ENCODE measurements at places on chromosomes 12 and 14. TPM values are rescaled to one million over a fixed set of nuclear protein-coding genes. Genes with fewer than 3 reads are reported as not detected.

DNA sequence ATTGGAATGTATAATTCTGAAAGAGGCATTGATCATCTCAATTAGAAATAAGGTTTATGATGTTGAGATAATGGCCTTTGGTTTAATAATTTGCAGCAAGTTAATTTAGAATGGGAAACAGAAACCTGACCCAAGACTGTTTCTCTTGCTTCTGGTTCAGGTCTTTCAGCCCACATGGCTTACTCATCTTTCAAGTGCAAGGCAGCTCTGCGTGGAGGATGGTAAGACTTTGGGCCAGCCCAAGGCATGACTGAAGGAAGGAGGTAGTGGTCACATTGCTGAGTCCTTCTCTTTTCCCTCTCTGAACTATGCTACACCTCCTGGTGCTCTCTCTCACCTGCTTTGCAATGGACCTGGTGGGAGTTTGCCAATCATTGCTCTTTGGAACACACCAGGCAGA is 98.7 kb downstream of the CAND1 start:
- no peaks in the 10 kb centered on the region for H3K36me3 ChIP-seq
- DNase-seq, result no peak
- no peaks in the 10 kb centered on the region for H3K27me3 ChIP-seq
- H3K4me1 ChIP-seq, result no peaks in the 10 kb centered on the region

DNA sequence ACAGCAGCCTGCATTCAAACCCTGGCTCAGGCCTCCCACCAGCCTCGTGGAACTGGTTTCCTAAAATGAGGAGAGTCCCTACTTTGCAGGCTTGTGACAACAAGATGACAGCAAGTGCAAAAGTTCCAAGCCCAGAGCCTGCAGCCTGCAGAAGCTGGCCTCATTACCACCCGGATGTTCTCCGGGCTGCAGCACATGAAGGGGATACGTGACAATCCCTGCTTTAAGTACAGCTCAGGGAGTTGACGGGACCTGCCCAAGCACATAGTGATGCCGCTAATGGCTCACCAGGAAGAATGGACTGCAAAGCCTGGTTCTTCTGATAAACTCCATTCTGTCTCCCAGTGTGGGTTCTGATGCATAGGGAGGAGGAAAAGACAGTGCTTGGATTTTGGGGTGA is 15.0 kb downstream of the SSH1 start:
- no peak overlapping the region for H3K27ac ChIP-seq
- H3K4me1 ChIP-seq, result peaks cover 59% of the 10 kb centered on the region
- DNase-seq, result no peak
- no peaks in the 10 kb centered on the region for H3K27me3 ChIP-seq

DNA sequence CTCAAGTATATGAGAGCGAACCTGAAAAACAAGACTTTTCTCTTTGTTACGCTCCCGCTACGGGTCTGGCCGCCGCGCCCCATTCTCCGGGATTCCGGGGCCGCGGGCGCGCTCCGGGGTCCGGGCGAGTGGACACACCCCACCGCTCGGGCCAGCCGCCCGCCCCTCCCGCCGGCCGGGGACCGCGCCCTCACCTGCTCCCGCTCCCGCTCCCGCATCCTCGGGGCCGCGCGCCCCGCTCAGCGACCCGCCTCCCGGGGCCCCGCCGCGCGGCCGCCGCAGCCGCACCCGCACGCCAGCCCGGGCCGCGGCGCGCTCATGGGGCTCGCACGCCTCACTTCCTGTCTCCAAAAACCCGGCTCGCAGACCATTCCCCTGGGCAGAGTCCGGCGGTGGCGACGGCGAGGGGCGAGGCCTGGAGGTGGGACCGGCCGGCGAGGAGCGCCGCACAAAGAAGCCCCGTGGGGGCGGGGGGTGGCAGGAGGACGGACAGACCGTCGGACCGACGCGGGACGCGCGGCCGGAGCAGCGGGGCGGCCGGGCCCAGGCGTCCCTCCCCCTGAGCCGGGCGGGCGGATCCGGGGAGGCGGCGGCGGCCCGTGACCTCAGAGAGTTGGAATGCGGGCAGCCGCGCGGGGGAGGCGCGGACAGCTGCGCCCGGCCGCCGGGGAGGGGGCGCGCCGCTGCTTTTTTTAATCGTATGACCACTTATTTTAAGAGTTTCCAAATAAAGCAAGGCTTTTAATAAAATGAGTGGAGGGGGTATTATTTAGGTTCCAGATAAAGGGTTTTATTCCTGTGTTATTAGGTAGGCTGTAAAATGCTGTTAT is at the start of gene PTPN21:
TSS of gene PTPN21 (minus strand) at position 551 of the 830 bp plus-strand sequence. CDS start 4,590 bp downstream, outside the sequence.
- DNase-seq, result peak; percentile 88
- H3K36me3 ChIP-seq, result no peaks in the 10 kb centered on the region
- peak within 1 kb of the TSS; percentile 90 for H3K27ac ChIP-seq
- peak within 1 kb of the TSS; percentile 77 for H3K4me3 ChIP-seq
- H3K27me3 ChIP-seq, result no peaks in the 10 kb centered on the region
- H3K4me1 ChIP-seq, result peaks cover 39% of the 10 kb centered on the region

- DNase-seq, result no peak
- H3K36me3 ChIP-seq, result no peaks in the 10 kb centered on the region
- no peak overlapping the region for H3K27ac ChIP-seq
- H3K27me3 ChIP-seq, result no peaks in the 10 kb centered on the region
- H3K4me1 ChIP-seq, result no peaks in the 10 kb centered on the region
- no peak overlapping the region for H3K4me3 ChIP-seq
Measured at GRCh38 chr14:96762650-96763049, 34.5 kb upstream of the VRK1 start.

- H3K36me3 ChIP-seq, result no peaks in the 10 kb centered on the region
- H3K27ac ChIP-seq, result peak overlapping the region; percentile 92
- DNase-seq, result no peak
- peak overlapping the region; percentile 86 for H3K4me3 ChIP-seq
Measured at GRCh38 chr14:44960646-44961045, 1.1 kb downstream of the KLHL28 start.

- H3K27me3 ChIP-seq, result no peaks in the 10 kb centered on the region
- H3K36me3 ChIP-seq, result no peaks in the 10 kb centered on the region
- H3K4me3 ChIP-seq, result no peak overlapping the region
- H3K27ac ChIP-seq, result no peak overlapping the region
Measured at GRCh38 chr14:63508033-63508432, 35.1 kb downstream of the PPP2R5E start.

DNA sequence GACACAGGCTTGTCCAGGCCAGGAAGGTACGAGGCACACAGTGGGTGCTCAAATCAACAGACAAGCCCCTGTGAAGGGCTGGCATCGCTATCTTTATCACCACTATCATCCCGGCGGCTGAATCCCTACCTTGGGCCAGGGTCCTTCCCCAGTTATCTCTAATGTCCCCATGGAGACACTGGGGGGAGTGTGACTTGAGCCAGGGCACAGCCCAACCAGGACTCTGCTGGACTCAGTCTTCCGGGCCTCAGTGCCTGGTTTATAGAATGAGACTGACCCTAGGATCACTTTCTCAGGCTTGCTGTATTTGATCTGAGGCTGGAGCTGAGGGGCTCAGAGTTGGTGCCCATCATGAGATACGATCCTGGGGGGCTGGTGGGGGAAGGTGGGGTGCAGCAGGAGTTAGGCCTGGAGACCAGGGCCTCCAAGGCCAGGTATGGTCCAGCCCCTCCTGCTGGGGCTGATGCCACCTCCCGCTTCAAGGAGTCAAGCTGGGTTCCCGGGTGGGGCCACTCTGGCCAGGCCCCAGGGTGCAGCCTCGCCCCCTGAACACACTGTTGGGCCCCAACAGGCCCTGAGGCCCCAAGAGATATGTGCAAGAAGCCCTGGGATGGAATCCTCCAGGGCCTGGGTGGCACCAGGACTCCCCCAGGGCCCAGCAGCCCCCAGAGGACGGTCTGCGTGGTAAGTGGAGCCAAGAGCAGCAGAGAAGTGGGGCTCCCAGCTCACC is 11.8 kb downstream of the BEGAIN start:
- no peak overlapping the region for H3K27ac ChIP-seq
- H3K4me3 ChIP-seq, result no peak overlapping the region
- no peaks in the 10 kb centered on the region for H3K4me1 ChIP-seq
- H3K27me3 ChIP-seq, result peaks cover 43% of the 10 kb centered on the region
- DNase-seq, result no peak

DNA sequence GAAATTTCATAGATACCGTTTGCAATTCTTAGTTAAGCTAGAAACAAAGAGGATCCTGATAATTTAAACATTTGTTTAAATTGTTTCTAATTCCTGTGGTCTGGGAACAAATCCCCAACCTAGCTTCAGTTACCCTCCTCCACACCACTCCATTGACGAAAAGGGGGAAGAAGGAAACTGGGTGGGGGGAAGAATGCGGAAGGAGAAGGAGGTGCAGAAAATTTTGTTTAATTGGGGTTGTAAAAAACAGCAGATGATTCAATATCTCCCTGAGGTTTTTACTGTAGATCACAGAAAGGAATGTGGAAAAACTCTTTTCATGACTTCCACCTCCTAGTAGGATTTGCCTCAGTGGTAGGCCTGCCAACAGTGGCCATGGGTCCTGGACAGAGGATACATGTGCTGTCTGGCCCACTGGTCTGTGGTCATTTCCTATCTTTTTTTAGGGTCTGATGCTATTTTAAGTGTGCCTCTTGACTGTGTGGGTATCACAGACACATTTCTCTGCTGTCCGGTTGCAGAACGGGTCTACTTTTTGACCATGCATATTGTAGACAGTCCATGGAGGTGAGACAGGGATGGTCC is 122.9 kb upstream of the PCED1B start:
- H3K27ac ChIP-seq, result no peak overlapping the region
- no peaks in the 10 kb centered on the region for H3K4me1 ChIP-seq
- no peak overlapping the region for H3K4me3 ChIP-seq
- DNase-seq, result no peak

The TAS2R20 gene
- total RNA-seq, result 6.4 TPM

GRCh38 chr12:6584293-6584692 is 16.2 kb upstream of the NOP2 start:
- H3K27me3 ChIP-seq, result no peaks in the 10 kb centered on the region
- H3K4me3 ChIP-seq, result no peak overlapping the region
- H3K4me1 ChIP-seq, result no peaks in the 10 kb centered on the region

- no peaks in the 10 kb centered on the region for H3K36me3 ChIP-seq
- H3K4me1 ChIP-seq, result no peaks in the 10 kb centered on the region
- no peaks in the 10 kb centered on the region for H3K27me3 ChIP-seq
- no peak overlapping the region for H3K27ac ChIP-seq
- no peak for DNase-seq
- no peak overlapping the region for H3K4me3 ChIP-seq
Measured at GRCh38 chr14:72781561-72782508, 112.1 kb downstream of the DPF3 start.

- peaks cover 26% of the 10 kb centered on the region for H3K27me3 ChIP-seq
- H3K27ac ChIP-seq, result no peak overlapping the region
- H3K36me3 ChIP-seq, result no peaks in the 10 kb centered on the region
- no peaks in the 10 kb centered on the region for H3K4me1 ChIP-seq
- DNase-seq, result peak; percentile 53
Measured at GRCh38 chr12:1827826-1828805, 7.8 kb downstream of the LRTM2 start.

GRCh38 chr12:67651132-67651695 is 2.7 kb downstream of the DYRK2 start:
- H3K4me3 ChIP-seq, result peak overlapping the region; percentile 100
- peak overlapping the region; percentile 100 for H3K27ac ChIP-seq
- no peaks in the 10 kb centered on the region for H3K27me3 ChIP-seq
- no peak for DNase-seq

The KRT77 gene
- not detected for total RNA-seq

GRCh38 chr12:590206-590750 is 73.0 kb downstream of the NINJ2 start:
- no peak overlapping the region for H3K27ac ChIP-seq
- no peaks in the 10 kb centered on the region for H3K36me3 ChIP-seq
- no peak overlapping the region for H3K4me3 ChIP-seq
- DNase-seq, result peak; percentile 30
- H3K4me1 ChIP-seq, result no peaks in the 10 kb centered on the region
- no peaks in the 10 kb centered on the region for H3K27me3 ChIP-seq

GRCh38 chr14:68781161-68782021 is 11.5 kb downstream of the ZFP36L1 start:
- peak overlapping the region; percentile 73 for H3K27ac ChIP-seq
- no peaks in the 10 kb centered on the region for H3K4me1 ChIP-seq
- H3K4me3 ChIP-seq, result no peak overlapping the region
- peak; percentile 68 for DNase-seq

The RNF31 gene
- total RNA-seq, result 38.4 TPM

The CCDC177 gene
- not detected for total RNA-seq

The TDRD9 gene
- total RNA-seq, result 0.68 TPM

Data from sigmoid colon (tissue), 7 donors.